ENCODE measurements at places on chromosomes 5 and 9.

DNA sequence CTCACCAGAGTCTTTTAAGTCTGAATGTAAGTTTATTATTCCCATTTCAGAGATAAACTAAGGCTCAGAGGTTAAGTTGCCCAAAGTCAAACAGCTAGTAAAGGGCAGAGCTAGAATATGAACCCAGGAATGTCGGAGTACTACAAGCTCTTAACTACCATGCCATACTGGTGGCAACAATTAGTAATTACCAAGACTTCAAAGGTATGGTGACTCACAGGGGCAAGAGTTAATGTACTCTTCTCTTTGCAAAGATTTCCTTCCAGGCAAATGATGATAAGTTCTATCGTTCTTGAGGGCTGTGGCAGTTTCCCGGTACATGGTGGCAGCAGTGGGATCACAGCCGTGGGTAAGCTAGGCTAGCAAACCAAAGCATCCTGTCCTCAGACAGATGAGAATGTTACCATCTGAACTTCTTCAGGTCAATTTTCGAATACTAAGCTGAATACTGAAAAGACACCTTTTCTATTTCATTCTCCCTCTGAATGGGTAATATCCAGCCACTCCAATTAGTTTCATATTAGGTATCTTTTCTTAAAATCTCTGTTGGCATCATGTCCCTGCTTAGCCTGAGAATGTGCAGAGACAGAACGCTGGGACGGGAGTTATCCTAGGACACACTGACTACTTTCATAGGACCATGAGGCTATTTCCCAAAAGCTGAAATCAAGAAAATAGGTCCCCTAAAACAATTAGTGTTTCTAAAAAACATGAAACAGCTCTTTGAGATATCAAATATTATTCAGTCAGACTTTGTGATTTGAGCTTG is 117.0 kb upstream of the NR5A1 start:
- DNase-seq: no peak

DNA sequence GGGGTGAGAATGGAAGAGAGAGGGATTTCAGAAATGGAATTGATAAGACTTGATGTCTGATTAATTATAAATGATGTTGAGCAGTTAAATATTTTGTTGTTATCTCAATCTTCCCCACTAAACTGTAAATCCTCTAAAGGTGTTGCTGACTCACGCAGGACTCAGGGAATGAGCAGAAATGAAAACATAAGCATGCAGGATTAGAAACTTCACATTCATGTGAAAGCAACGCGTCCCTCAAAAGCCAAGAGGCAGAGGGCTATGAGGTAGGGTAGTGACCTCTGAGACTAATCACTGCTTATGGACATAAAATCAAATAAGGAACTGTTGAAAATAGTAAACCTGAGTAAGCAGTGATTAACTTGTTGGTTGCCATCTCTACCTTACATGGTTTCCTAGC is 21.1 kb downstream of the ADAMTSL1 start:
- no peak for DNase-seq

- DNase-seq: no peak
Measured at GRCh38 chr5:140965905-140966292, 377 bp upstream of the PCDHAC2 start.

DNA sequence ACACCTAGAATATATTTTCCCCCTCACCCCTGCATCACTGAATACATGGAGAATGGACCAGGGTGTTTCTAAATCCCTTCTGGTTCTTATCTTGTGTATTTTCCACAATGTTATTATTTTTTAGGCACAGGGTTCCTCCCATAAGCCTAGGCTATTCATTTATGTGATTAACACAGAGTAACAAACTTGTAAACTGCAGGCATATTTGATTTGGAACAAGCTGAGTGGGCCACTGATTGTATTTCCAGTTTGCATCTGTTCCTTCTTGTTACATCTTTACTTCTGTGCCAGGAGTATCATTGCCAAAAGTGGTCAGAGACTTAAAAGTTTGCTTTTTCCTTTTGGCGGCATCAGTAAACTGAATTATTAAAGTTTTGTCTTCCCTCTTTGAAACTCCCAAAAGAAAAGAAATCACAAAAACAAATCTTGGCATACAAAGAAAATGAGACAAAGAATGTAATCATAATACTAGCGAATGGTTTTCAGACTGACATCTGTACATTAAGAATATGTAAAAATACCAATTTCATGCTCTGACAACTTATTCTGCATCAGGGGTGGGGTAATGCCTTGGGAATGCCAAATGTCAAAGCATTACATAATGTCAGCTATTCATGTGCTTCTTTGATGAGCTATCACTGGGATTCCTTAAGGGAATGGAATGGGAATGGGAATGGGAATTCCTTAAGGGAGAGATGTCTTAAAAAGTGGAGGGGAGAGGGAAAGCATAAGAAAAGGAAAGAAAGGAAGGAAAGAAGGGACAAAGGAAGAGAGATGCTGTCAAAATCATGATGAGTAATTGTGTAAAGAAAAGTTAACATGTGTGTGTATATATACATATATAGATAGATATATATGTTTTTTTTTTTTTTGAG is 22.2 kb upstream of the PAX5 start:
- DNase-seq: no peak

GRCh38 chr9:133986061-133986460 is 6.1 kb downstream of the VAV2 start:
- no peak for DNase-seq

DNA sequence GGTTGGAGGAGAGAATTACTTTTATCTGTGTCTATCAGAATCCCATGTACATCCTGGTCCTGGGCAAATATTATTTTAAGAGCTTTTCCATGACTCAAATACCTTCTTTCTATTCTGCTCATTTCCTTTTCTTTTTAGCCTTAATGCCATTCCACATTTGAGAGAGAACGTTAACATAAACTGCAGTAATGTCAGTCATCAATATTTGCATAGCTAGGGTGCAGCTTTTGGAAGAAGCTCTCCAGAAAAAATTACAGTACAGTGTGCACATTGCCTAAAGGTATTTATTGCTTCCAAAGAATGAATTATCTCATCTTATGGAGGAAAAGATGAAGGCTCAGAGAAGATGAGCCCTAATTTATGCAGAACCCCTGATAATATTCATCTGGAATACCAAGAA is 58.3 kb downstream of the INSYN2B start:
- peak; percentile 42 for DNase-seq

GRCh38 chr9:93035821-93036351 is 22.6 kb upstream of the SUSD3 start:
- no peak for DNase-seq

- DNase-seq: no peak
Measured at GRCh38 chr9:90953200-90953599, 151.6 kb downstream of the SYK start.

DNA sequence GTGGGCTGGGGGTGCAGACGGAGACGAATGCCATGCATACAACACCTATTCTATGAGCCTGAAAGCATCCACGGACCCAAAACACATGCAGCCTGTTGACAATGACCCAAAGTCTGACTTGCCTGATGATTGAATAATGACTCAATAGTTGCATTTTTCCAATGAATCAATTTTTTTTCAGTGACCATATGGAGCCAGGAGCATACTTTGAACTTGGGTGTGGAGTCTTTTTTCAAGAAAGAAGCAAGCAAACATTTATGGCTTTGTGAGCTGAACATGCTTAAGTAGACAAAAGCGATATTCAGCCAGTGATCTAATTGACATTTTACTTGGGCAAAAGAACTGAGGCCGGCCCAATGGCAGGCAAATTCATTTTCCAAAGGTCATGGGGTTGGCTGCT is 283.9 kb upstream of the PANK3 start:
- no peak for DNase-seq

DNA sequence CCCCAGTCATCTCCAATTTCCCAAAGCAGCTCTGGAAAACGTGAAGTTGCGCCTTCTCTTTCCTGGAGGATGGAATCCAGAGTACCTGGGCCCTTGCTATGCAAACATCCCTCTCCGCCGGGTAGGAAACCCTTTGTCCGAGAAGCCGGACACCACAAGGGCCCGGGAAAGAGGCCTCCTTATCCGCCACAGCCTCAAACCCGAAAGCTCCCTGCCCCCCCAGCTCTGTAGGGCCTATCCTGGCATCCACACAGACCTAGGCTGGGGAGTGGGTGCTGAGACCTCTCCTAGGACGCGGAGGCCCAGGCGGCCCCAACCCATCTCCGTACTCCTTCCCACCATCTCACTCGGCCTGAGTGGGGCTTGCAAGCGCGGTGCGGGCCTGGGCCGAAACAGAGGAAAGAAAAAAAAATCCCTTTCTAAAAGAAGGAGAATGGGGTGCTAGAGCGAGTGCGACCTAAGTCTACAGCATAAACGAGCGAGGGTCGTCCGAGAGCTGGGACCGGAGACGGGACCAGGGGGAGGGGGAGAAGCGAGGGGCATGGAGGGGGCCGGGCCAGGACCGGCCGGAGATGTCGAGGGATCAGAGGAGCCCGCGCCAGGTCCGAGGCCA is 624 bp downstream of the FBXW11 start:
- no peak for DNase-seq

GRCh38 chr5:79712741-79713140 is 23.1 kb downstream of the CMYA5 start:
- no peak for DNase-seq

DNA sequence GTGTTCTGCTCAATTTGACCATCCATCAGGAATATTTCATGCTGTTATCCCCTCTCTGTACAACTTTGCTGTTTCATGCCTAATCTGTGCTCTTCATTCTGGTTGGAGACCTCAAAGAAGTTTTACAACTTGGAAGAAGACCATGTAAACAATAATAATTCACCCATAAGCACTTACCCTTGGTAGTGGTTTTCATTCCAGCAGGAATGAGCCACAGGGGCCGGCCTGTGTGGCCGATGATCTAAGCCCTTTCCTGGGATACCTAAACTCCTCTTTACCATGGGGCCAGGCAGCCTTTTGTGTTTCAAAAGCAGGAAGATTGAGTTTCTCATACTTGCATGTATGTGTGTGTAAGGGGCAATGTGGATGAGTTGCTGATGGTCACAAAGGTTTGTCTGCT is 165.0 kb downstream of the FGF1 start:
- no peak for DNase-seq

DNA sequence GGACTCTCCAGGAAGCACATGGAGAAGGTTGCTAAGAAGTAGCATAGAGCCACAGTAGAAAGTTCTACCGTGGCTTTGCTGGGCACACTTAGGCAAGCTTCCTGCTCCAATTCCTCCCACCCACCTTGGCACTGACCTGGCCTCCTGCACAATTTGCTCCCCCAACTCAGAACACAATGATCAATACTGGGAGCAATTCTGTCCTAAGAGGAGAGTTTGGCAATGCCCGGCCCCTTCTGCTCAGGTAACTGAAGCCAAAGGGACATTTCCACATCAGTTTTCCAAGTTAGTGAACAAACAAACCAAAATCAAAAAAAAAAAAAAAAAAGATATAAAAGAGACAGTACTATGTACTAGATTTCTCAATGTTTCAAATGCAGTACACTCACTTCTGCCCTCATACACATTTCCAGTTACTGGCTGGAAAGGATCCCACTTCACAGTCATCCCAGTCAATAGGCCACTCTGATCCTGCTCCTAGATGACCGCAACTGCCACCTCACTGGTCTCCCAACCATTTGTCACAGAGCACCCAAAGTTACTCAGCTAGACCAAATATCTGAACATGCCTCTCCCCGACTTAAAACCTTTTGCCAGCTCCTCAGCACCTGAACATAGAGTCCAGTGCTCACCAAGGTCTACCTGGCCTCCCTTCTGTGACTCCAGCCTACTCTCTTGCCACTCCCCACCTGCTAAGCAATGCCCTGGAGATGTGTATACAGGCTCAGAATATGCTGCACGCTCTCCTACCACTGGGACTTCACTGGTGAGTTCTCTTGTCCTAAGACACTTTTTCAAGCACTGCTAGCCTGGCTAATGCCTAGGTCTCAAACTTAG is 21.3 kb downstream of the ABCA1 start:
- no peak for DNase-seq

DNA sequence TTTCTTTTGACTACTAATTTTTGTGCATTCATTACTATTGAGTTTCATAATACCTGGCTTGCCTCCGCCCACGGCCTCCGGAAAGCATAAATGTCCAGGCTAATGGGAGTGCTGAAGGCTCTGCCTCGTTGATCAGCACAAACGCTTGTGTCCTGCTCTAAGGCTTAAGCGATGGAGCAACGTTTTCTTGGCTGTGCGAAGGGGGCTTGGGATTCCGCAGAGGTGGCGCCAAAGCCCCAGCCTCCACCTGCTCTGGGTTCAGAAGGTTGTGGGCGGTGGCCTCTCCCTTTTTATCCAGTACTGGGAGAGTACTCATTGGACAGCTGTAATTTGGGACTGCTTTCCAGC is 19.7 kb downstream of the ANXA2R start:
- no peak for DNase-seq

DNA sequence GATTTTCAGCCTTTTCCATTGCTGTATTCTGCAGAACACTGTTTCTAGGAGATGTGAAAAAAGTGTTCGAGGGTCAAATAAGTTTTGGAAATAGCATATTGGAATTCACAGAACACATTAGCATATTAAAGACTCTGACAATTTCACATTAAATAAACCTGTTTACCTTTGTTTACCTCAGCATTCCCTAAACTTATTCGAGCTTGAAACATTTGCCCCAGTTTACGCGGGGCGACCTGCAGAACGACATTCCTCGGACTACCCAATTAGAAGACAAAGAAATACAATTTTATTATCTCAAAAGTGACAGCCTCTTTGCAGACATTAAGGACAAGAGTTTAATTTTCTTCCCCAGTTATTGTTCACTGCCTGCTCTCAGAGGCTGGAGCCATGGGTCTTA is 110.3 kb upstream of the NFIB start:
- no peak for DNase-seq

GRCh38 chr5:165152058-165152457 is 1646.6 kb downstream of the MAT2B start:
- DNase-seq: no peak

DNA sequence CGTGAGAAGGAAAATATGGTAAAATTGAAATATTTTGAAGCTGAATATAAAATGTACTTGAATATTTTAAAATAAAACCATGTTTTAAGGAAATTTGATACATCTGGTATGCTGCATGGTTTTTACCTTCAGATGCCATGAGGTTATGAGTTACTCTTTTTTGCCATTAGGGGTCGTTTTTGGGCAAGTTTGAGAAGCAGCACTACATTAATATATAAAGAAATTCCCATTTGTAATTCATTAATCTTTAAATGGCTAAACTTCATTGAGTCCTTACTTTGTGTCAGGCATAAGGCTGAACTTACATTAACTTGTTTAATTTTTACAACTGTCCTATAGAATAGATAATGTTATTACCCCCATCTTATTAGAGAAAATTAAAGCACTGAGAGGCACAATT is 152.3 kb downstream of the KDM4C start:
- no peak for DNase-seq

- DNase-seq: no peak
Measured at GRCh38 chr5:166724284-166724683, 1567.2 kb upstream of the WWC1 start.

- no peak for DNase-seq
Measured at GRCh38 chr9:123167474-123167873, 100.9 kb downstream of the STRBP start.

- DNase-seq: no peak
Measured at GRCh38 chr9:122005597-122005996, 87.5 kb downstream of the TTLL11 start.

DNA sequence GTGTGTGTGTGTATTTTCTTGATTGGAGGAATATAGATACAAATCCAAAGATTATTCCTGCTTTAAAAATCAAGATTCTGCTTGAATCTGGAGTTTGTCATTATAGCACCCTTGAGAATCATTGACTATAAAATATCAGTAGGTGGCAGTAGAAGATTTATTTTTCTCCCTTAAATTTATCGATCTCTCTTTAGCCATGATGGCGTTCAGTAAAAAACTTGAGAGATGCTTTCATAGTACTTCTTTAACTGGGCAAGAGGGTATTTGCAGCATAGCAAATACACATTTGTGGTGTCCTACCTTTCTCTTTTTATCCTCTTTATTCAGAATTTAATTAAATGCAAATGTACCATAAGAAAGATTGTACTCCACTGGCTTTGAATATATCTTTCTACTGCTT is 307.7 kb downstream of the ADGRV1 start:
- DNase-seq: peak; percentile 24
